ENCODE measurements at places on chromosomes 12 and 14.

- DNase-seq = peak; percentile 22
Measured at GRCh38 chr14:70622111-70622712, 19.5 kb upstream of the TTC9 start.

DNA sequence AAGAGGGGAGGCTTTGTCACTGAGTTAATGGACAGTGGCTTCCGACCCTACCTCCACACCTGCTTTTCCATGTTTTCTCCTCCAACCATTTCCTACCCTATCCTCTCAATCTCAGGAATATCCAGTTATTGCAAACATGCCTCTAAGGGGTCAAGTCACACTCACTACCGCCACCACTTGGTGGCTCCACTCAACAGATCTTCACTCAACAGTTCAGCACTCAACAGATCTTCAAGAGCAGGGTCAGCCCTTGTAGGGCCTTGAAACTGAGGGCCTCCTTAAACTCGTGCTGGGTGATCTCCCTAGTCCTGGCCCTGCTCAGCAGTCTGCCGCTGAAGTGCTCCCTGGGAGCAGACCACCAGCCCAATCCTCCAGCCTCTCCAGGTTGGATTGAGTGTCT, 14.2 kb downstream of the ZNF641 start:
- DNase-seq = no peak

DNA sequence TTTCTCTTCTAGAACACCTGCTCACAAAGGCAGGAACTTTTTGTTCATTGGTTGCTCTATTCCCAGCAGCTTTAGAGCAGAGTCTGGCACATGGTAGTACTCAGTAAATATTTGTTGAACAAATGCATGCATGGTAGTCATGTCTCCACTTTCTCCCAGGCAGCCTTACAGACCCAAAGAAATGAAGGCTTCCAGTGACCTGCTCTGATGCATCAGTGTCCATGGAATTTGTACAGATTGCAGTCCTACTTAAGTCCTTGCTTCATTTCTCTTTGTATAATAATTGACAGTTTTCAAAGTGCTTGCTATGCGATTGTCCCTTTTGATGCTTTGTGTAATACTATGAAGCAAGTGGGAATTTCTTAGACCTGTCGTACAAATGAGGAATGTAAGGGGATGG, 119.6 kb downstream of the DERA start:
- DNase-seq = no peak

- DNase-seq = no peak
Measured at GRCh38 chr12:119012179-119012578, 30.8 kb downstream of the SRRM4 start.

DNA sequence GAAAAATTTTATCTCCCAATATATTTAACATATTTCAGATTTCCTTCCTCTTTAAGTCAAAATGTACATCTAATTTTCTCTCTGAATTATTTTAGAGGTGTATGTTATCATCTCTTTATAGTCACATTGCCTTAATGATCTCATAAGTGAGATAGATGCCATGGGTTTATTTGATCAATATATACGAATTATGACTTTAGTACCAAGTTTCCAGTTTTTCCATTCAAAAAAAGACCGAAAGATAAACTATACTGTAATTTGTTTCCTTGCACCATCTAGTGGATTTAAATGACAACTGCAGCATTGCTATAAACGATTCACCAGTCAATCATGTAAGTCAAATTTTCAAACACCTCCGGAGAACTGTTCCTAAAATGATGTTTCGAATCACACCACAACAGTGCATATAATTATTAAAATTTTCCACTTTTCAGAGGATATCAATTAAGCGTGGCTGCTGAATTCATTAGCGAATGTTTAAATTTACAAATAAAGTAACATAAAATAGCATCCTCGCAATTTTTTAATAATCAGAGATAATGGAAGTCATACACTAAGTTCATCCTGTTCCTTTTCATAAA, 419 bp upstream of the ATXN7L3B start:
- no peak for DNase-seq

DNA sequence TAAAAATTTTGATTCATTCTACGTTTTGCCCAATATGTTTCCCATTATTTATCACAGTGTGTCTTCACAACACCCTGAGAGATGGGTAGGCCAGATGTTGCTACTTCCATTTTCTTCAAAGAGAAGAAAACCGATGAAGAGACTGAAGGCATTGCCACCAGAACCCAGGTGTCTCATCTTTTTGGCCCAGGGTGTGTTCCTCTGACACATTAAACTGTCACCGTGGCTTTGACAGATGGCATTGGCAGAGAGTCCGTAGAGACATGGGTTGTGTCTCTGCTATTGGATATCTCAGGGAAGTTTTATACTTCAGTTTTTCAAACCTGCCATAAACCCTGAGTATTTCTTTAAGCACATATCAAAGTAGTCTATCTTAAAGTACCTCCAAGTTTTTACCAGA, 11.3 kb upstream of the NUDT4 start:
- DNase-seq = no peak

GRCh38 chr14:53983112-53983511, 26.5 kb upstream of the BMP4 start:
- no peak for DNase-seq

- DNase-seq = no peak
Measured at GRCh38 chr12:12872139-12872933, 19.0 kb upstream of the GPRC5A start.

GRCh38 chr12:76259106-76259505, 89.1 kb downstream of the BBS10 start:
- DNase-seq = no peak

GRCh38 chr14:54686871-54687749, 120.2 kb downstream of the SAMD4A start:
- DNase-seq = no peak

Measured in pancreas (tissue), 10 donors.